CD4-positive, alpha-beta memory T cell (primary cell): ENCODE measurements at places on chromosomes 7 and 10. TPM values are rescaled to one million over a fixed set of nuclear protein-coding genes. Genes with fewer than 3 reads are reported as not detected.

DNA sequence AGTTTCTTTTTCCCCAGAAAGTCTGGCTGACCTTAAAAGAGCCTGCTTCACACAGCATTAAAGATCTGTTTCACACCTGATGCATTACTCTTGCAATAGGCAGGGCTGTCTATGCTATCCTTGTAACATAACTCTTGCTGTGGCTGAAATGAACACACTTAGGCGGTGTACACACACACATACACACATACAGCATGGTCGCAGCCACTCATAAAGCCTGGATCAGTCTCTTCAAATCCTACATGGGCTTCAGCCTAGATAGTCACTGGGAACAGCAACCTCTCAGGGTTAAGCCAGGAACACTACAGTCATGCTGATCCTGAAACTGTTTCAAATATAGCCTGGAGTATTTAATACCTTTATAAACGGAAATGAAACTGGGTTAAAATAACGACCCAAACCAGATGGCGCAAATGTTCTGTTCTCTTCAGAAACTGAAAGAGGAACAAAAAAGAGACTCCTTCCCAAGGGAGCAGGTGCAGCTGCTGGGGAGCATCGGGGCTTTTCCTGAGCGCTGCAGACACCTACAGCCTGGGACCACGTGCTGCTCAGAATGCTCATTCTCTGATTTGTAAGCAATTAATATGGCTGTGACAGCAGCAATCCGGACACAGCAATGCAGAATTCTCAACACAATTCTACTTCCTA lies 61.0 kb upstream of the SFMBT2 start:
- no peak for DNase-seq

DNA sequence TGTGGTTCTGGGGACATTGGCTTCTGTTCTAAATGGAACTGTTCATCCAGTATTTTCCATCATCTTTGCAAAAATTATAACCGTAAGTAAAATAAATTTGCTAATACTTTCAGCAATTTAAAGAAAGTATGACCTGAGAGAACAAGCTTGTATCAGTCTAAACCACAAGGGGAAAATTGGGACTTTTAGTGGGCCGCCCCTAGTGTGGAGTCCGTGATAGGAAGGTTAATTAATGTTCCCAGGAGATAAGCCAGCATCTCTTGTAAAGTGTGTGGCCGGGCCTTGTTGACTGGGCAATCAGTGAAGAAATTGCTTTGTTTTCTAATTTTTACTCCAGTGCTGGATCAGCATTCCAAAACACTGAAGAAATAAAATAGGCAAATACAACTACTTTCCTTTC lies 83.0 kb downstream of the ABCB5 start:
- DNase-seq, result no peak

- no peak for DNase-seq
Measured at GRCh38 chr10:114285961-114286441, 46.9 kb downstream of the VWA2 start.

DNA sequence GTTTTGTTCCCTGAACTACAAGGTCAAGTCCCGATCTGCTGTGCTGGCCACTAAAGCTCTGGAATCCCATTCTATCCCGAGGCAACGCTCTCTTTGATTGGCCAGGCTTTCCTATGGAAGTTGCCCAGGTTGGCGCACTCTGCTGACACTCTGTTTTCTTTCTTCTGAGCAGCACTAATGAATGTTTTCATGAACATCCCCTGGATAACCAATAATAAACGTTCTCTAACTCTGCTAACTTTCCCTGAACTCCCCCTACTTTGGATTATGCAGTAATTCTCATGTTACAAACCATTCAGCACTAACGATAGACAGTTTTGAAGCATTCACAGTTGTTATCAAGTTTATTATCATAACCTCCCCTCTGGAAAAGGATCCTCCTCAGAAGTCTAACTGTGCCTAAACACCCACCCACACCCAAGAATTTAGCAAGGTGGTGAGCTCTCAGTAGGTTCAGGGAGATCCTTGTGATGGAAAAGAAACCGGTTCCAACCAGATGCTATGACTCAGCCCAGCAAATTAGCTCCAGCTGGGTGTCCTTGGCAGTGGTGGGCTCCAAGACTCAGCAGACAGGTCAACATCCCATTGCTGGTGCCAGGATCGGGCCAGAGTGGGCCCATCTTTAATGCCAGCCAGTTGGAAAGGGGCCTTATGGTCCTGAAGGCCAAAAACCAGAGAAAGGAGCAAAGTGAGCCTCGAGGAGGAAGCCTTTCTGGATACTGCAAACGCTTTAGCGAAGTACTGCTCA lies 68.4 kb downstream of the CREB3L2 start:
- no peak for DNase-seq

The HMX2 gene
- not detected for polyA plus RNA-seq

The PALD1 gene
- not detected for polyA plus RNA-seq

The ITGA8 gene
- not detected for polyA plus RNA-seq

DNA sequence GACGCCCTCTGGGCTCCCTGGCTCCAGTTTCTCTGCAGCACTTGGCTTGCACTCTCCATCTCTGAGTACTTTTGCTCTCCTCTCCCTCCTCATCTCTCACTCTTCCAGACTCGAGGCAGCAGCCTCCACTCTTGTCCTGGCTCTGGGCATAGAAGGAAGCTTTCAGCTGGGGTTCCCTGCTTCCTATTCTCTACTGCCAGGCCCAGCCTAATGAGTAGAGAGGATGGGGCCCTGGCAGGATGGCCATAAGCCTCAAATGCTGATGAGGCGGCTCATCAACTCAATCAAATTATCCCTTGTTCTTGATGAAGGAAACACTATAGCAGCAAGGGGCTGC lies 55.8 kb downstream of the NEURL1 start:
- no peak for DNase-seq

The ABCC2 gene
- polyA plus RNA-seq, result 1.1 TPM

The RHOBTB1 gene
- not detected for polyA plus RNA-seq

DNA sequence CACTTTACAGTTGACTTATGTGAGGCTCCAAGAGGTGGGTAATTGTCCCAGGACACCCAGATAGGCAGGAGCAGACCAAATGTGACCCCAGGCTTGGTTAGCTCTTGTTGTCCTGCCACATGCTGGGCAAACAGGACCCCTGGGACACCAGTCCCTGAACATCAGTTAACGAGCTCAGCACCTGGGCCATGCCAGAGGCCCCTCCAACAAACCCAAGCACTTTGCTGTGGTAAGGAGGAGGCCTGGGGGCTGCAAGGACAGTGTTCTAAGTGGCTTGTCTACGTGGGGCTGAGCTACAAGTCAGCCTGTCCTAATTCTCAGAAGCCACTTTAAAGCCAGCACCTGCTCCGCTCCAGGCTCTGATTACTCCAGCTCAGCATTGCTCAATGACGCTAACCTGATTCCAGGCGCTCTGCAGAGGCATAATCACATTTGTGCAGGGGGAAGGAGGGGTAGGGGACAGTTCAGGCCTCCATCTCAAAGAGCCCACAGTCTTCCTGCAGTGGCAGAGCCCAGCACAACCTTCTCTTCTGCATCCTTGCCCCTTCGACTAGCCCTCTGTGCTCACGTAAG lies 57.2 kb downstream of the DDC start:
- no peak for DNase-seq

DNA sequence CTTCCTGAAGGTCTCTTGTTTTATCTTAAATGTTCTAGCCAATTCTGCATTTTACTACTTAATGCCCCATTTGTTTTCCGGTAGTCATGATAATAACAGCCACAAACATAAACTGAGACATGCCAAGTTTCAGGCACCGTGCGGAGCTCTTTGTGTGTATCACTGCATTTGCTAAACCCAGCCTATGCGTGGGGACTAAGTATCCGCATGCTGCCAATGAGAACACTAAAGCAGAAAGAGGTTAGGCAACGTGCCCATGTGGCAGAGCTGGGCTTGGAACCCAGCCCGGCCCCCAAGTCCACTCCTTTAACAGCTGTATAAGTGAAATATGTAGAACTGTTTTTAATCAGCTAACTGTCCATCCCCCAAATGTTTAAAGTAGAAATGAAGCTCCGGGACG lies 54.1 kb downstream of the SLIT1 start:
- no peak for DNase-seq

DNA sequence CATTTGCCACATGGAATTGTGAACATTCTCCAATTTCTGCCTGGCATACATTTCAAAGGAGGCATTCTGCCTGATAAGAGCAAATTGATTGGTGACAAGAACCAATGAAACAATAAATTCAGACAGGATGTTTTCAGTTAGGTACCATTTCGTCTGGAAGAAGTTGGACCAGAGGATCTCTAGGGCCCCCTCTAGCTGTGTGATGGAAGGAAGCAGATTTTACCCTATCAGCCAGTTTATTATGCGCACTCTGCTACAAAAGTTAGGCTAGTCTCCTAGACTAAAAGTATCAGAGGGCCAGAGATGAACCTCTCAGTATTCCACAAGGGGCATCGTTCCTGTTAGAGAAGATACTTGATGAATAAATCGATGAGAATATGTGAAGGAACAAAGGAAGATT lies 118.0 kb downstream of the BUB3 start:
- no peak for DNase-seq

The NOS3 gene
- polyA plus RNA-seq, result 14.9 TPM
